ENCODE measurements at places on chromosomes 7 and 10.

DNA sequence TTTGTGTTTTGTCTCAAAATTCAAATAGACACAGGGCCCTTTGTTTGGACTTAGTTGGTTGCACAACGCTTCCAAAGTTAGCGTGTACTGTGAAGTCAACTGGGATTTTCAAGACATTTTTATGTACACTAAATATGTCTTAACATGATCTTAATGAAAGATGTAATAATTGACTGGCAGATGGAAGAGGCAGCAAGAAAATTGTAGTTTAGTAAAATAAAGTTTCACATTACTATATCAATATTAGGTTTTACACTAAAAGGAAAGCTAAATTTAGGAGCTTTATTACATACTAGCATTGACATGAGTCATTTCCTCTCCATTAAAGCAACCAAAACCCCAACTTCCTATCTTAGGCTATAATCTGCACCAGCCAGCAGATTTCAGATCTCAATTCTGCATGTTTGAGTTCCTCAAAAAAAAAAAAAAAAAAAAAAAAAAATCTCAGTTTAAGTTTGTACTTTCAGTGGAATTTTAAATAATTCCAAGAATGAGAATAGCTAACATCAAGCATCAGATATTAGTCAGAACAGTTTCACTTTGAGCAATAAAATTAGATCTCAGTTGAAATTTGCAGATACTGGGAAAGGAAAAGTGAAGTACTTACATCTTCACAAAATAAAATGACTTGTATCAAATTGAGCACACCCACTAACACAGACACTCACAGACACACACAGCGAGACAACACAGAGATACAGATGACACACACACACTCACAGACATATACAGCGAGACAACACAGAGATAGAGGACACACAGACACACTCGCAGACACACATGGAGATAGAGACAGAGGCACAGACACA, 346.6 kb upstream of the KLF6 start:
- DNase-seq = no peak

DNA sequence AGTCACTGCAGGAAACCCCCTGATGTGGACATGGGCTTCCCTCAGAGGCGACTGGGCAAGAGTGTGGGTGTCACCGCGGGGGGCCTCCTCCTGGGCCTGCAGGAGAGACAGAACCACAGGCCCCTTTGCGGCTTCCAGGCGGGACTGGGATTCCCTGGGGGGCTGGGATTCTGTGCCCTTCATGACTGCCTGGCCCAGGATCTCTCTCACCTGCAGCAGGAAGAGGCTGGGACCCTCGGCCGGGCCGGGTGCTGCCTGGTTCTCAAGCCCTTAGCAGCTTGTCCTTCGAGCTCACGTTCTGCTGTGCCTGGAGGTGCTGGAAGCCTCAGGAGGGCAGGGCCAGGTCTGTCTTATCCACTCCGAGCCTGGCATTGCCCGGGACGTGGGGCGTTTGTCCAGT, 11.8 kb downstream of the SUN1 start:
- no peak for DNase-seq

- no peak for DNase-seq
These were observed 174.5 kb downstream of the WDR37 start for GRCh38 chr10:1230592-1231275.

DNA sequence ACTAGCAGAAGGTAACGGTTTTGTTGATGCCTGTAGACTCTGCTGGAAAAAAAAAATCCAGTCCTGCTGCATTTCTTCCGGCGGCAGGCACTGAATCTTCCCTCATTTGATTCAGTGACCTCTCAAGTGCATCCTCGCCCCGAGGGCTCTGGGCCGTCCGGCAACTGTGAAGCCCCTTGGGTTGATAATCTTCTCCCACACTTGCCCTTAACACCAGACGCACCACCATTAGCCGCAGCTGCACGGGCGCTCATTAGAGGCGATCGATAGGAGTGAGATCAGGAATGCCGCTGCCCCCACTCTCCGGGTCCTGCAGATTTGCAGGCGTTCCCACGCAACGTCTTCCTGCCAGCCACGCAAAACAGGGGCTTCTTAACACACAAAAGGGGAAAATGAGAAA, 200.0 kb upstream of the MKI67 start:
- DNase-seq = no peak

- DNase-seq = no peak
These were observed 84.0 kb upstream of the C1GALT1 start for GRCh38 chr7:7098280-7098818.

GRCh38 chr7:26186364-26187311, 13.9 kb downstream of the HNRNPA2B1 start:
- DNase-seq = no peak

DNA sequence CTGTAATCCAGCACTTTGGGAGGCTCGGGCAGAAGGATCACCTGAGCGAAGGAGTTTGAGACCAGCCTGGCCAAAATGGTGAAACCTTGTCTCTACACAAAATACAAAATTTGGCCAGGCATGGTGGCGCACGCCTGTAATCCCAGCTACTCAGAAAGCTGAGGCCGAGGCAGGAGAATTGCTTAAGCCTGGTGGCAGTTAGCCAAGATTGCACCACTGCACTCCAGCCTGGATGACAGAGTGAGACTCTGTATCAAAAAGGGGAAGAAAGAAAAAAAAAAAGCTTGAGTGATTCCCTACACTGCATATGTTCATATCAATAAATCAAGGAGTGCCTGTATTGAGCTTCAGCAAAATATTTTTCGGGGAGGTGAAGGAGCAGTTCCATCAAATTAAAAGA, 45.8 kb upstream of the SRRM3 start:
- no peak for DNase-seq

DNA sequence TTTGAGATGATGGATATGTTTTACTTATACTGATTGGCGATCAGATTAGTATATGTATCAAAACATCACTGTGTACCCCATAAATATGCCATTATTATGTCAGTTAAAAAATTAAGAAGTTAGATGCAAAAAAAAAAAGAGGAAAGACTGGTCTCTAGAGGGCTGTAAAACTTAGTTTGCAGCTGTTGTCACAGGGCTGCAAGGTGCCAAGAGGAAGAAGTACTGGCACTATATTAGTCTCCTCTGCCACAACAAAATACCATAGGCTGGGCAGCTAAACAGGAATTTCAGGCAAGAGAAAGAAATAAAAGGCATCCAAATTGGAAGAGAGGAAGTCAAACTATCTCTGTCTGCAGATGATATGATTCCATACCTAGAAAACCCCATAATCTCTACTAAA, 177.8 kb upstream of the PLPP4 start:
- DNase-seq = no peak

GRCh38 chr10:103476046-103476768, 2.8 kb downstream of the CALHM3 start:
- no peak for DNase-seq

DNA sequence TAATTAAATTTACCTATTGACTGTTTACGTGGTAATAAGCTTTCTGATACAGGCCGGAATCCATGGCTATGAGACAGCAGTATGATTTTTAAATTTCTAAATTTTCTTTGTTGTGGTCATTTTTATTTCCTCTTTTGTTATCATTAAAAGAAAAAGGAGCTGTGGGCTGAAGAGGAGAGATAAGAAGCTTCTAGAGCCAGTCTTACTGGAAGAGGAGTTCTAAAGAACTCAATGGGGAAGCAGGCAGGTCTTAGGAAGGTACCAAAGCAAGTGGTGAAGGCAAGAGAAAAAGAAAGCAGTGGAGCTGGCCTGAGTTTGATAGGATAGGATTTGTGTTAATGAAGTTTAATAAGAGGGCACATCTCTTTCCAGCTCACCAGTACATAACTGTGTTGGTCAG, 1187.8 kb downstream of the CNTNAP2 start:
- DNase-seq = no peak

DNA sequence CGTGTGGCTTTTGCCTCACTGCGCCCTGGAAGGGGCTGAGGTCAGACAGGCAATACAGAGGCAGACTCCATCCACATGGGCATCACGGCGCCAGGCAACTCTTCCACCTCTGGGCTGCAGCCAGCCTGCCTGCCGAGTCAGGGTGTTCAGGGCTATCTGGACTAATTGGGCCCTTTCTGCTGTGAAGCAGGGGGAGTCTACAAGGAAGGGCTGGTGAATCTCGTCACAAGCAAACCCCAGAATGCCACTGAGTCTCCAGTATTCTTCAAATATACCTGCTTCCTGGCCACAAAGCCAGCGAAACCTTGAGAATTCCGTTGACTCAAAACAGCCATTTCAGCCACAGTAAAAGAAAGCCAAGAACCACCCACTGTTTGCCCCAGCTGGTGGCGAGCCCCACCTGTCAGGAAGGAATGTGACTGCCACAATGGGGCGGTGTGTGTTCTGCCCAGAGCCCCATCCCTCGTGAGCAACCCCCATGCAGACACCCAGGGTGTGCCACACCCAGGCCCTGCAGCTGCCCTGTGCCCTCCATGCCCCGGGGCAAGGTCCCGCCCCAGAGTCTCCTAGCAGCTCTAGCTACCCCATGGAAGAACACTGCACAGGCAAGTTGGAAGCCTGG, 117.3 kb downstream of the FAM53B start:
- DNase-seq = no peak

DNA sequence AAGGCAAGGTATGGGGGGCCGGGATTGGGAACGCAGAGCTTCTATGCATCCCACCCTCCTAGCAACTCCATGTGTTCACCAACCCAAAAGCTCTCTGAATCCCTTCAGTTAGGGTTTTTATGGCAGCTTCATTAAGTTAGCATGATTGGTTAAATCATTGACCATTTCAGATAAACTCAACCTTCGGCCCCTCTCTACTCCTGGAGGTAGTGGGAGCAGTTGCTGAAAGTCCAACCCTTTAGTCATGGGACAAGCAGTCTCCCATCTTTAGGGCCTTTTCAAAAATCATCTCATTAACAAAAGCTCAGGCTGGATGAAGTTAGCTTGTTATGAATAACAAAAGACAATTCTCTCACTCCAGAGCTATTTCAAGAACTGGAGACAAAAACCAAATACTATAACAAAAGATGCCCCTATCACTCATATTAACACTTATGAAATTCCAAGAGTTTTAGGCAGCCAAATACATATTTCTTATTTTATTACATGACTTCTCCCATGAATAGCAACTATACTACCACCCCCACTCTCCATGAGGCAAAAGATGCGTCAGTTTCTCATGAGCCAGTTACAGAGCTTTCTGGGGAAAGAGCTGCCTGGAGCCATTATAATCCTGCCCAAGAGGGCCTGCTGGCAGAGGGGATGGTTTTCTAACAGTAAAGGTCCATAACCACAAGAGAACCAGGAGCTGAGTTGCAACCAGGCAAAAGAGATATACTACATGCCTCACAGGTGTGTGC, 44.6 kb downstream of the SLC16A12 start:
- DNase-seq = no peak

DNA sequence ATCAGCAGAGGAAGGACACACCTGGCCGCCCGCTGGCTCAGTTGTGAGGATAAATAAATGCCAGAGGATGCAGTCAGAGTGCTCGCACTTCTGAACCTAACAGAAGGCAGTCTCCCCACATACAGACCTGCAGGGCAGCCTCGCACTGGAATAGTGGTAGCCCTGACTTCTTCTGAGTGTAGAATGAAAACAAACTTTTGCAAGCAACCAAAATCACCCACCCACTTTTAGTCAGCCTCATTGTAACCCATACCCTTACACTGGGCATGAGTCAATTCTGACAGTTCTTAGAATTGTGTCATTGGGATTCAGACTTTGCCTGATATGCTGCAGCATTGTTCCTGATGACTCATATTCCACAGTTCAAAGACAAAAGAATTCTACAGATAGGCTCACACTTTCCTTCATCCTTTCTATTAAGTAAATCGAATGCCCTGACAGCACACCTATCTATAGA, 167.0 kb upstream of the CDK1 start:
- no peak for DNase-seq

DNA sequence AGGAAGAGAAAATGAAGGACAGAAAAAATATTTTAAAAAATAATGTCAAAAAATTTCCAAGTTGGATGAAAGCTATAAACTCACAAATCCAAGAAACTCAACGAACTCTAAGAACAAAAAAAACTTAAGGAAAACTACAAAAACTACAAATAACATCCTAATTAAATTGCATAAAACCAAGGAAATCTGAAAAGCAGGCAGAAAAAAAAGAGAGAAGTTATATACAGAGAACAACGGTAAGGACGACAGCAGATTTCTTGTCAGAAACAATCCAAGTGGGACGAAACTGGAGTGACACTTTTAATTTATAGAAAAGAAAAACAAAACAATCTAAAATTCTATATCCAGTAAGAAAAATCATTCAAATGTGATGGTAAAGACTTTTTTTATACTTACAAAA, 122.2 kb upstream of the LYZL1 start:
- DNase-seq = no peak

GRCh38 chr10:122648599-122649428, 50.8 kb downstream of the C10orf120 start:
- DNase-seq = no peak

DNA sequence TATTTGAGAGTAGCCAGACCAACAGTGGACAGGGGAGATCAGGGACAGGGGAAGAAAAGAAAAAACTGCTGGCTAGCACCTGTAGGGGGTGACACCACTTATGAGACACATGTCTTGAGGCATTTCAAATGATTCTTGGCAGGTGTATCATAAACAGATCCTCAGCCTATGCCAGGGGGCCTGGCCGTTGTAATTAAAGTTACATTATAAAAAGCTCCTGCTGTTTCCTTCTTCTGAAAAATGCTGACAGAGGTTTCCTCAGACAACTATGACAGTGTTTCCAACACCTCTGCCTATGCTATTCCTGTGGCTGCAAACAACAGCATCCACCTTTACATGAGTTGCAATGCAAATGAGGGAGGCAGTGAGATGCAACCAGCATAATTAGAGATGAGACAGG, 281.0 kb upstream of the PTER start:
- DNase-seq = no peak

DNA sequence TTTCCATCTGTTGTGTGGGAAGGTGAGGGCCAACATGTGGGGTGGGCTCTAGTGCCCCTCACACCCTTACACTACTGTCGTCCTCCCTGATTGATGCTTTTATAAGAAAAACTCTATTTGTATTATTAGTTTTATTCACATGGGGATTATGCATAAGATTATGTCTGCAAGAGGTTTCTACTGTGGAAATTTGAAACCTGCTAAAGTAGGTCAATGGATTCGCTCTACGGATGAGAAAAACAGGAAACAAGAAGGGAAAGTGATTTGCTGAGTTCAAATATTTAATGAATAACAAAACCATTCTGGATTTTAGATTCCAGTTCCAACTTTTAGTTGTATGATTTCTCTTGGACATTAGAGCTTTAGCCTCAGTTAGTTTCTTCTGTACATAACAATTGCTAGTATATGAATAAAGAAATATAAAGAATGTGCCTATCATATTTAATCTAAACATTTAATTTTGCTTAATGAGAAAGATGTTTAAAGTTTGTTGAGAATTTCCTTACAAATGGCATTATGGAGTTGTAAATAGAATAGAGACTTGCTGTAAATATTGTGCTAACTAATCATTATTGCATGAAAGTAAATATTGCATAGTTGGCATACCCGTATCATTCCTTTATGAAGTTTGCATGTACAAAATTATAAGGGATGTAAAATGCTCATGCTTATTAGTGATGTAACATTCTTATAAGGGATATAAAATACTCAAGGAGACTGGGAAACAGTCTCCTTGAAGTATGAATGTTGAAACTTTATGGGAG, 193.8 kb downstream of the THSD7A start:
- no peak for DNase-seq

GRCh38 chr7:32256811-32257210, 186.6 kb upstream of the PDE1C start:
- no peak for DNase-seq

GRCh38 chr10:103473261-103473671, 5.8 kb downstream of the CALHM3 start:
- no peak for DNase-seq

- no peak for DNase-seq
These were observed 693.6 kb upstream of the AUTS2 start for GRCh38 chr7:68904630-68905029.

- no peak for DNase-seq
These were observed 215.5 kb downstream of the LRRTM3 start for GRCh38 chr10:67141300-67141699.

GRCh38 chr10:59346321-59346720, 16.0 kb downstream of the FAM13C start:
- DNase-seq = no peak
